ENCODE measurements at places on chromosomes 7 and 10.

GRCh38 chr7:151648429-151648828, 128.7 kb upstream of the RHEB start:
- DNase-seq: no peak

- no peak for DNase-seq
These were observed 5.7 kb upstream of the OR2F2 start for GRCh38 chr7:143929224-143929920.

- DNase-seq: no peak
These were observed 136.3 kb upstream of the ANK3 start for GRCh38 chr10:60525716-60526585.

DNA sequence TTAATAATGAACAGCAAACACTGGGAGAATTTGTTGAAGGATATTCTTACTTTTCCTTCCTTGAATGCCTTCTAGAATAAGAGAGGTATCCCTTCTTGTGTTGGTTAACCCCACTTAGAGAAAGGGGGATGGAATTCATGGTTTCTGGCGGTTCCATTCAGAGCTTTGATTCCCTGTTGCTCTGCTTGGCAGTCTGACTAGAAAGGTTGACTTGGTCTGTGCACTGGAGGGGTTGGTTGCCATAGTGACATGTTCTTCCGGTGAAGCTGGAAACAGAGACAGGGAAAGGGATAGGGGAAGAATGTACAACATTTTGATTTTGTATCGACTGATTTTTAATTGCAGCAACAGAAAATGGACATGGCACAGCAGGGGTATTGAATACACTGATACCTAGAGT, 2.5 kb downstream of the TMEM178B start:
- DNase-seq: no peak

GRCh38 chr7:122143376-122143750, 686 bp downstream of the AASS start:
- DNase-seq: no peak

DNA sequence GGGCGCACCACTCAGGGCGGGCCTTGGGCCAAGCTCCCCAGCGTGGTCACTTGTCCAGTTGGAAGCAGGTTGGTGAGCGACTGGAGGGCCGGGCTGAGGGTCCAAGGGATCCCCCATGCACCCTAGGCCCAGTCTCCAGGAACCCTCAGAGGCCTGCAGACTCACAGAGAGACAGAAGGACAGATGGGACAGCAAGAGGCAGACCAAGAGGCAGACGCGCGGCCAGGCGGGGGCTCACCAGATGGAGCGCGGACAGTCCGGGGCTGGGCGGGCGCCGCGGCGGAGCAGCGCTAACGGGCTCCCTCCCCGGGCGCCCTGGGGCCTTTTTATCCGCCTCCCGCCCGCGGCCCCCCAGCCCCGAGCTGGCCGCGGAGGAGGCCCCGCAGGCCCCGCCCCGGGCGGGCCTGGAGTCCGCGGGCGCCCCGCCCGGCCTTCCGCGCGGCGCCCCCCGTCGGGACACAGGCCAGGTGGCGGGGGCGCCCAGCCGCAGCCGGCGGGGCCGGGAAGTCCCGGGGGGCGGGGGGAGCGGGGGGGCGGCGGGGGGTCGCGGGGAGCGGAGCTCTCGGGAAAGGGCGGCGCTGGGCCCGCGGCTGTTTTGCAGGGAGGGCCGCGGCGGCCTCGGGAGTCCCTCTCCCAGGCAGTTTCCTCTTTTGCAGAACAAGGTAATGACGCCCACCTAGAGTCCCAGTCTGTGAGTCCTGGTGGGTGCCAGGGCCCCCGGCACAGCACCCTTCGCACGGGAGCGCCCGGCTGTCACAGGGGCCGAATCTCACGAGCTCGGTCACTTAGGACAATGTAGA, at the start of gene LOXL4:
Gene LOXL4, minus strand, starts transcription at position 301 of the 800 bp plus-strand sequence. CDS start 5,175 bp downstream, outside the sequence.
- no peak for DNase-seq

- no peak for DNase-seq
These were observed 53.1 kb downstream of the INPP5A start for GRCh38 chr10:132590752-132591121.

DNA sequence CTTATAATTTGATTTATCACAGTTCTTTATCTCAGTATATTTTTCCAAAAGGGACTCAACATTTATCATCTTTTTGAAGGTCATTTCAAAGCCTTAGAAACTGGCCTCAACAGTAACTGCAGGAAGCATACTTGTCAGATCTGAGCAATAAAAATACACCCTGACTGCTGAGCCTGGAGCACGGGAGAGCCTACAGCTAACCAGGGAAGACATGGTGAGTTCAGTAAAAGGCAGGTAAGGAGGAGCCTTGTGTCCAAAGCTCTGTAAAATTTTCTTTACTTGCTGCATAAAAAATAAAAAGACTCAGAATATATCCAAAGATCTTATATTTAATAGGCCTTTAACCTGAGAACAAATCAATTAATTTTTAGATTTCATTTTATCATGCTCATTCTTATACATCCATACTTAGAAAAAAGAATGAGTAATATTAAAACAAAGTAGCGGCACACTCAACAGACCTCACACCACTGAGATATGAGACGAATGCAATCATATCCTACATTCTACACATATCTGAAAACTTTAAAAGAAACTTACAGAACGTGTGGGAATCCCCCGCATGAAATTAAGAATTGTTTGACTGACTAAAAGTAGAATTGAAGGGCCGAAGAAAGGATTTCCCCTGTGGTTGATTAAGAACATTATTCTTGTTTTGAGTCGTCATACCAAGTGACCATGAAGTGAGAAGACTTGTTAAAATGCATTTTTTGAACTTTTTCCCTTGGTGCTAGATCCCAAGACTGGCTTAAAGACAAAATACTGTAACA, 296.4 kb upstream of the MKLN1 start:
- no peak for DNase-seq
